ENCODE measurements at places on chromosomes 5 and 9.

DNA sequence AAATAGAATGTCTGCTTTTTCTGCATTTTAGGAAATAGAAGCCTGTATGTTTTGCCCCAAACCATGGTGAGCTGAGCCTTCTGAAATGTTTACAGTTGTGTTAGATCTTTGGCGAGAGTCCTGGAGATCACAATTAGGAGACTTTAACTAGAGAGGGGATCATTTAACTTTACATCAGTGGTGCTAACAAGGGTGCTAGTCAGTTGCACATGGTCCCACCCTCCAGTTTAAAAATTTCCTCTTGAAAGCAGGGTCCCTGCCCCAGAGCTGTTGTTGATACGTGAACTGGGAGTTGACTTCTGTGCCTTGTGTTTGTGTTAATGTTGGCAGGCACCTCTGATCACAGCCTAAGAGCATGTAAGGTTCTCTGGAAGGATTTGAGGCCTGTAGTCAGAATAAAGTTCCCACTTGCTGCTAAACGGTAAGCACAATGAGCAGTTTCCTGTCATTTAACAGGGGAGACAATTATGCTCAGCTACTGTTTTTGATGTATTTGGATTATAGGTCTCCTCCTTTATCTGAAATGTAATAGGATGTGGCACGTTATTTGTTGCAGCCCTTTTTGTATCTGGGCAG is 43.7 kb downstream of the RASGRF2 start:
- DNase-seq, result no peak

DNA sequence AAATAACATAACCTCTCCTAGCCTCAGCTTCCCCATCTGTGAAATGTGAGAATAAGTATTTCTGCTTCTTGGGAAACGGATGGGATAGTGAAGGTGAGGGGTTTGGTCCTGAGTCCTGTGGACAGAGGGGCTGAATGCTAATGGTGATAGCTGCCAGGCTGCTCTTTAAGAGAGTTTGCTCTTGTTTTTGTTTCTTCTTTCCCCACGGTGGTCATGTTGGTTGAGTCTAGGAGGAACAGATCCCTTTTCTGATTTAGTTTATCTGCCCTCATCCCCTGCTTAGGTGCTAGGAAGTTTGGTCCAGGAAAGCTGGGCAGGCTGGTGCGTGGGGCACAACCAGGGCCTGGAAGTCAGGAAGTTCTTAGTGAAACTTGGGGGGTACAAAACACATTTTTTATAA is 7.7 kb upstream of the PITX1 start:
- DNase-seq, result no peak

- DNase-seq, result no peak
Measured at GRCh38 chr5:135054546-135054945, 20.5 kb upstream of the PITX1 start.

- no peak for DNase-seq
Measured at GRCh38 chr9:114518599-114519022, 13.3 kb upstream of the WHRN start.

DNA sequence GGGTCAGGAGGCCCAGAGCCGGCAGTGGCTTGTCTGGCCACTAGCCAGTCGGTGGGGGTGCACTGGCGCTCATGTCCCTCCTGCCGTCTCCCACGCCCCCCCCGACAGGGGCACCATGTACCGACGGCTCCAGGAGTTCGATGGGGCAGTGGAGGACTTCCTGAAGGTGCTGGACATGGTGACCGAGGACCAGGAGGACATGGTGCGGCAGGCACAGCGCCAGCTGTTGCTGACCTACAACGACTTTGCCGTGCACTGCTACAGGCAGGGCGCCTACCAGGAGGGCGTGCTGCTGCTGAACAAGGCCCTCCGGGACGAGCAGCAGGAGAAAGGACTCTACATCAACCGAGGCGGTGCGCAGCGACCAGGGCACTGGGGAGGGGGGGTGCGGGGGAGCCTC is 8.1 kb downstream of the TTC16 start:
- no peak for DNase-seq

DNA sequence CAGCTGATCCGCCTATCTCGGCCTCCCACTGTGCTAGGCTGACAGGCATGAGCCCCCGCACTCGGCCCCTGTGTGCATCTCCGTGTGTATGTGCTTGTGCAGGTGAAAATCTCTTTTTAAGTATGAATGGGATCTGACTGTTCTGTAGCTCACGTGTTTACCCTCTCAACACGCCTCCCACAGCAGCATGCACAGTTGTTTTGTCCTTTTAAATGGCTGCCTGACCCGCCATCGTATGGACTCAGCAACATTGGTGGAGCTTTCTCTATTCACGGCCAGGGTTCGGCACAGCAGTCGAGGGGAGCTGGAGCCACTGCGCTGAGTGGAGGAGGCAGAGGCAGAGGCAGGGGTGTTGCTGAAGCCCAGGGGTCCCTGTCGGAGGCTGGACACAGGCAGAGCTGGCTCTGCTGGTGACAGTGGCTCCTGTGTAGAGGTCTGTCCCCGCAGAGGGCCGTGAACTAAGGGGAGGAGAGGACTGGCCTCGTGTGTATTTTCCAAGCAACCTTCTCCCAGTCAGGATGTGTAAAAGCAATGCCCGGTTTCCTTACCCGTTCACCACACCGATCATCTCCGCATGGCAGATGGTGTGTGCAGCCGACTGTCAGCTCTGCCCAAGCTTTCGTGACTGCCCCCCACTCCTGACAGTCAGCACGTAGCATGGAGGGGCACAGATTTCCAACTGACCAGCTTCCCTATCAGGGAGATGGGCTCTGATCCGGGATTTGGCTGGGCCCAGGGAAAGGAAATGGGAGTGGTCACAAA is 37.3 kb downstream of the MRPL36 start:
- DNase-seq, result no peak

All from stimulated activated CD8-positive, alpha-beta memory T cell treated with anti-CD3 and anti-CD28 coated beads, Interleukin-7, amount 100 ng/mL, for 1 hour (primary cell).